ENCODE measurements at places on chromosomes 5 and 9. TPM values are rescaled to one million over a fixed set of nuclear protein-coding genes. Genes with fewer than 3 reads are reported as not detected.

DNA sequence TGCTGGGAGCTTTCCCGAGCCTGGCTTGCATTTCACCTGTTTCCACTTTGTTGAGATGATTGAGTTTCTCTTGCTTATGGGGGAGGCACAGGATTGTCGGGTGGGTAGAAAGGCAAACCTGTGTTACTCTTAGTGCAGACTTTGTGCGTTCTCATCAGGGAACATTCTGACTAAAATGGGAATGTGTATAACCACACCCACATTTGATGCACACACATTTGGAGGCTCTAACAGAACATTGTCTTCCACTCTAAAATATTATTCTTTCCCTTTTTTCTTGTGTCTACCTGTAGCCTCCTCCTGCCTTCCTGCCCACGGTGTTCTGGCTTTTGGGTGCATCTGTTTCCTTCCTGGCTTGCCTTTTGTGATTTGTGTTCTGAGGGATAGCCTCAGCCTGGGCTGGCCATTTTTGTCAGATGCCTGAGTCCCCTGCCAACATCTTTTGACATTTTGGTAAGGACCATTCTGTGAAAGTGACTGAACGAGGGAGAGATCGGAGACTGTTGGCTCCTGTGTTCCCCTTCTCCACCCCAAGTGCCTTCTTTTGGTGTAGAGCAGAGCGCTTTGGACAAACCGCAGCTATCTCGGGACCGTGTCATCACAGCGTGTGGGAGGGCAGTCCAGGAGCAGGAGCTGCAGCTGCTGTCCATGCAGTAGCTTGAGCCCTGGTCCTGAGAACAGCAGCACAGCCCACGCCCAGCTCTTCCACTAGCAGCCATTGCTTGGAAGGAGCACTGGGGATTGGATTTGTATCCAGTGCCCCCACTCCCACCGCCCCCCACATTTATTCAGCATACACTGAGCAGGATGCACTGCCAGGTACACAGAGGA lies 101.4 kb downstream of the ARHGAP26 start:
- DNase-seq = no peak

The DRD1 gene
- total RNA-seq = not detected

The PCAT7 gene
- total RNA-seq = 13.1 TPM

The LIX1 gene
- 0.31 TPM for total RNA-seq

DNA sequence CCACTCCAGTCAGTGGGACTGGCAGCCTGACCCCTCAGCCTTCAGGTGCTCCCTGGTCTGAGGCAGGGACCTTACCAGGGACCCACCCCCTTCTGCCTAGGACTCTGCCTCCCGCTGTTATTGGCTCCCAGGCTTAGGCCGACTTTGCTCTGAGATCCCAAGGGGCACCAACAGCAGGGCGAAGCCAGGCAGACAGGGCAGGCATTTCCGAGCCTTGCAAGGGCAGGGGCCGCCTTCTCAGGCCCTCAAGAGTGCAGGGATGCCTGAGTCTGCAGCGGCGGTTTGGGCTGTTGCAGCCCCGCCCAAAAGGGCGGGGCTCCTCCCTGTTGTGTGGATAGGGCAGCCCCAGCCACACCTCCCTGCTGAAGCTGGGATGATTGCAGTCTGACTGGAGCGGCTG lies 644.6 kb downstream of the PRR16 start:
- DNase-seq = no peak

DNA sequence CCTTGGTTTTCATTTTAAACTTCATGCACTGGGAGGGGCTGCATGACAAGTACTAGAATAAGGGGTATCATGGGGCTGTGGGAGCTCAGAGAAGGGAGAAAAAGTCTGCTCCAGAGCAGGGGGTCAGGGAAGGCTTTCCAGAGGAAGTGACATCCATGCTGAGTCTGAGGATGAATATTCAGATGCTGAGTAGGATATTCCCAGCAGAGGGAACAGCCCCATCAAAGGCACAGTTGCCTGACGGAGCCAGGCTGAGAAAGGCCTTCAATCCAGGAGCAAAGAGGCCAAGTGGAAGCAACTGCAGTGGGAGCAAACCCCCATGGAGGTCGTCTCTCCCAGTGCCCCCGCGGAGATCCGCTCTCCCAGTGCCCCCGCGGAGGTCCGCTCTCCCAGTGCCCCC lies 4.4 kb downstream of the PFN3 start:
- DNase-seq = no peak

The PDE6A gene
- total RNA-seq = not detected

GRCh38 chr5:137665678-137666460 lies 70.0 kb downstream of the KLHL3 start:
- no peak for DNase-seq

DNA sequence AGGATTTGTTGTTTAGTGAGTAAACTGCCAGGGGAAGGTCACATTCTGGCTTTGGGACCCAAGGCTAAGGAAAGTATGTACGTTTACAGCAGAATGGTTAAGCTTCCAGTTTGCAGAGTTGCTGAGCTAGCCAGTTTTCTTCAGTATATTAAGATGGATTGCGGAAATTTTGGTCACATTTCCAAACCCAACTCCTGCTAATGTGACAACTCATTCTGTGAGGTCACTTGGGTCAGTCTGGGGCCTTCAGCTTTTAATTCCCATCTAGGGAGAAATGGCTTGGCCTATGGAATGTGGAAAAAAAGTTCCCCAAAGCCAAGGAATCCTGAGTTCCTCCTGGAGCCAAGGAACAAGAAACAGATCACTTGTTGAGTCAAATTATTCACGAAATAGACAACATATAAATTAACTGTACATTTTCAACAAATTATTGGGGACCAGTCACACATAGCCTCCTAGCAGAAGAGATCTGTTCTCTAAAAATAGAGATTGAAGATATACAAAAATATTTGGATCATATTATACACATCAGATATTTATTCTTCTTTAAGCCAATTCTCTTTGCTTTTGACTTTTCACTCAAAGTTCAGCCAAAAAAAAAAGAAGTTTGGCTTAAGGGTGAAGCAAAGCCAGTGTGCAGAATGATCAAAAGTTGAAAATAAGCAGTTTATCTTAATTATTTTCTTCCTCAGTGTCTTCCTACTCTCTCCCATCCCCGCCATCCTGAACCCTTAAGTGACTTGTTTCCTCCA lies 8.8 kb downstream of the KCNV2 start:
- DNase-seq = no peak

The EEIG1 gene
- total RNA-seq = 54.1 TPM

The TEX48 gene
- total RNA-seq = not detected

- DNase-seq = no peak
Measured at GRCh38 chr9:98396656-98397055, 141.2 kb upstream of the TBC1D2 start.

The SPATA31A3 gene
- not detected for total RNA-seq

DNA sequence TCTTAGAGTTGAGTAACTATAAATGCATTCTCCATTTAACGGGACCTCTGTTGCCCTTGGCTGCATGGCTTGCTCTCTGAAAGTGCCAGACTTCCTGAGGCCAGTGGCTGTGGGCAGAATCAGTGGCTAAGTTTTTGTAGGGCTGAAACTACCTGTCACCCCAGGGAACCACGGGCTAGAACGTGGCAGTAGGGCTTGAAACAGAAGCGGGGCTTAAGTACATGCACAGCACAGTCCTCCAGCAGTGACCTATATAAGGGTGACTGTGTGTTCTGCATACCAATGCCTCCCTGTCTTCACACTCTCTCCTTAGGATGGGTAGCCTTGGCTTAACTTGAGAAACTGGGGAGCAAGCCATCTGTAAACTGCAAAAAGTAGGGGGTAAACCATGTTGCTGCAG lies 43.6 kb upstream of the LRRTM2 start:
- DNase-seq = no peak
